ENCODE measurements at places on chromosomes 2 and 18. TPM values are rescaled to one million over a fixed set of nuclear protein-coding genes. Genes with fewer than 3 reads are reported as not detected.
A peak's percentile ranks its signal among the peaks of the same experiment; 100 is the strongest.

DLGAP1 gene
- 0.37 TPM for total RNA-seq

L3MBTL4 gene
- total RNA-seq = not detected

CXXC1 gene
- 36.3 TPM for total RNA-seq

TGFA gene
- 0.05 TPM for total RNA-seq

EGR4 gene
- not detected for total RNA-seq

DNA sequence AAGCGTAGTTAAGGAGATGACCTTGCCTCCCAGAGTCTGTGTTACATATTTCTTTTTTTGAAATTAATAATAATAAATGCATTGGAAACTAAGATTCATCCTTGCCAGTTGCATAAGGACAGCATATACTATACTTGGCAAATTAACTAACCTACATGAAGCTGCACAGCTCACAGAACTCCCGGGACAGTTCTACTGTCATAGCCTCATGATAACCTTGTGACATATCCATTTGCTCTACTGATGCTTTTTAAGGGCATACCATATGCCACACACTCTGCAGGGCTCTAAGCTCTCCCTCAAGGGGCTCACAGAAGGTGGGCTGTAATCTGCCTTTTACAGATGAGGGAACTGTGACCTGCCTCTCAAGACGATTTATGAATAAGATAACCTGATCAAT lies 3.8 kb downstream of the ITGB1BP1 start:
- peaks cover 56% of the 10 kb centered on the region for H3K36me3 ChIP-seq
- H3K4me1 ChIP-seq = peaks cover 58% of the 10 kb centered on the region
- DNase-seq = no peak
- no peak overlapping the region for H3K4me3 ChIP-seq

- peaks cover 20% of the 10 kb centered on the region for H3K36me3 ChIP-seq
- no peak overlapping the region for H3K4me3 ChIP-seq
- H3K4me1 ChIP-seq = peaks cover 45% of the 10 kb centered on the region
- H3K27me3 ChIP-seq = peaks cover 8% of the 10 kb centered on the region
These were observed 56.5 kb downstream of the MGAT5 start for GRCh38 chr2:134310107-134311079.

GRCh38 chr2:222960126-222960525 lies 91.9 kb upstream of the KCNE4 start:
- H3K4me1 ChIP-seq = peaks cover 31% of the 10 kb centered on the region
- H3K27me3 ChIP-seq = no peaks in the 10 kb centered on the region
- peak; percentile 72 for DNase-seq
- H3K27ac ChIP-seq = peak overlapping the region; percentile 84
- peak overlapping the region; percentile 8 for H3K4me3 ChIP-seq

DNA sequence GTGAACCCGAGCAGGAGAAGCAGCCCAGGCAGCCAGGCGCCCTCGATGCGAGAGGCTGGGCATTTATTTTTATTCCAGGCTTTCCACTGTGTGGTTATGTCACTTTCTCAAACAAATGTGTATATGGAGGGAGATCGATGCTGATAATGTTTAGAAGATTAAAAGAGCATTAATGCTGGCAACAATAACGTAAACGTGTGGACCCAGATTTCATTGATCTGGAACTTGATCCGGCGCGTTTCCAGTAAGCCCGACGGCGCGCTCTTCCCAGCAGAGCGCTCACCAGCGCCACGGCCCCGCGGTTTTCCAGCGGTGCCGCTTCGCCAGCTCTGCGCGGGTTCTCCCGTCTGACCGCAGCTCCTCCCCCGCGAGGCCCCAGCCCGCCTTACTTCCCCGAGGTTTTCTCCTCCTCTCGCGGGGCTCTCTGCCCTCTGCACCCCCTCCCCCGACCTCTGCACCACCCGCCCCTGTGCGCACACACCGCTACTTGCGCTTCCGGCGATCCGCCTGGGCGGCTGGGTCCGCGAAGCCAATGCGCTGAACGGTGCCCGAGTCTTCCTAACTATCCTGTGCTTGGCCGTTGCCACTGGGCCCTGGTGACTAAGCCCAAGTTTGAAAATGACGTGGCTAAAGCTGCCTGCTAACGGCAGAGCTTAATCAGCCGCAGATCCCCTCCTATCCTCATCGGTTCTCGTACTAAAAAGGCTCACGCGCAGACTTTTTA lies 6.1 kb downstream of the ONECUT2 start:
- peak overlapping the region; percentile 41 for H3K4me3 ChIP-seq
- H3K27ac ChIP-seq = no peak overlapping the region
- H3K4me1 ChIP-seq = peaks cover 29% of the 10 kb centered on the region
- peaks cover 6% of the 10 kb centered on the region for H3K36me3 ChIP-seq
- DNase-seq = no peak
